ENCODE measurements at places on chromosomes 3 and 15.

GRCh38 chr3:148042663-148043445, 633.7 kb downstream of the ZIC1 start:
- no peak for DNase-seq

- peak; percentile 59 for DNase-seq
Measured at GRCh38 chr15:68209735-68210408, 4.7 kb upstream of the CALML4 start.

GRCh38 chr15:60392986-60393790, 4.6 kb downstream of the ANXA2 start:
- no peak for DNase-seq

DNA sequence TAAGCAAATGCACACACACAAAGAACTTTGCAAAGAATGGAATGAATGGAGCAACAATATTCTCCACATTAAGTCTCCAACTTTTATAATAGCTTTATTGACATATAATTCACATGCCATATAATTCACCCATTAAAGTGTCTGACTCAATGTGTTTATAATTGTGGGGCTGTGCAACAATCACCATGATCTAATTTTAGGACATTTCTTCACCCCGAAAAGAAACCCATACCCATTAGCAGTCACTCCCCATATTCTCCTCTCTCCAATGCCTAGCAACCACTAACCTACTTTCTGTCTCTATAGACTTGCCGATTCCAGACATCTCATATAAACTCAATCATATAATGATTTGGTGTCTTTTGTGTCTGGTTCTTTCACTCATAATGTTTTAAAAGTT, 22.6 kb downstream of the VGLL4 start:
- no peak for DNase-seq

- no peak for DNase-seq
Measured at GRCh38 chr3:117059956-117060270, 350.3 kb downstream of the TUSC7 start.
